ENCODE measurements at places on chromosomes 1 and 21. TPM values are rescaled to one million over a fixed set of nuclear protein-coding genes. Genes with fewer than 3 reads are reported as not detected.

- no peak for DNase-seq
Measured at GRCh38 chr1:30777060-30777903, 19.7 kb upstream of the LAPTM5 start.

GRCh38 chr1:15176898-15177665 lies 23.5 kb downstream of the TMEM51 start:
- DNase-seq, result peak; percentile 35

DNA sequence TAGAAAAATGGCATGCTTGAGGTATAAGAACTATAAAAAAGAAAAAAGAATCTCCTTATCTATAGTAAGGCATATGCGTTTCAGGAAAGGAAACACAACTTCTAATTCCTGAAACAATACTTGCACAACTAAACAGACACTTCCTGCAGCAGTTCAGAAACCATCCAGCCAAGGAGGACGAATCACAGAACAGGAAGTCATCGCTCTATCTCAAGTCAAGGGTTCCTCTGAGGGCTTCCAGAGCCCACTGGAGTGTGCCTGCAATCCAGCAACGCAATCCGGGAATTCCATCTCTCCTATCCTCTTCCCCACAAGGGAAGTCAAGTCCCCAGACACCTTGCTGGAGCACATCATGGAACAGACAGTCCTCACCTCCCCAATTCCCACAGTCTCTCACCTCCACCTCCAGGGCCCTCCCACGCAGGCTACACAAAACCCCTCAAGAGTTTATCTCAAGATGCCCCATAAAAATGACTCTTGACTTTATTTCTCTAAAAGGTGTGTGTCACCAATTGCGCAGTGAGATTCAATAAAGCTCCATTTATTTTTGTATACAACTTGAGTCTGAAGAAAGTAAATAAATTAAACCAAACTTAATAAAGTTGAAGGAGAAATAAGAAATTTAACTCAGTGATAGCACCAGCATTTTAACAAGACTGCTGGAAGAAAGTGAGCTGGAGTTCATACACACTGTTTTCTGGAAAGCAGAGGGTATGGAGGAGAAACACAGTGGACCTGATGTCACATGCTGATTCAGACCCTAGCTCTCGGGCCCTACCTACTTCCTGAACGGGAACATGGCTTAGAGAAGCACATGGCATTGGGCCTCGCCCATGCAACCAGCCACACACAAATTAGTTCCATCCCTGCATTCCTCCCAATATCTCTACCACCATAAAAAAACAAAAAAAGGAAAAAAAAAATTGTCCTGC lies 39.9 kb downstream of the SIPA1L2 start:
- no peak for DNase-seq

- DNase-seq, result no peak
Measured at GRCh38 chr1:3560251-3560871, 50.9 kb downstream of the MEGF6 start.

DNA sequence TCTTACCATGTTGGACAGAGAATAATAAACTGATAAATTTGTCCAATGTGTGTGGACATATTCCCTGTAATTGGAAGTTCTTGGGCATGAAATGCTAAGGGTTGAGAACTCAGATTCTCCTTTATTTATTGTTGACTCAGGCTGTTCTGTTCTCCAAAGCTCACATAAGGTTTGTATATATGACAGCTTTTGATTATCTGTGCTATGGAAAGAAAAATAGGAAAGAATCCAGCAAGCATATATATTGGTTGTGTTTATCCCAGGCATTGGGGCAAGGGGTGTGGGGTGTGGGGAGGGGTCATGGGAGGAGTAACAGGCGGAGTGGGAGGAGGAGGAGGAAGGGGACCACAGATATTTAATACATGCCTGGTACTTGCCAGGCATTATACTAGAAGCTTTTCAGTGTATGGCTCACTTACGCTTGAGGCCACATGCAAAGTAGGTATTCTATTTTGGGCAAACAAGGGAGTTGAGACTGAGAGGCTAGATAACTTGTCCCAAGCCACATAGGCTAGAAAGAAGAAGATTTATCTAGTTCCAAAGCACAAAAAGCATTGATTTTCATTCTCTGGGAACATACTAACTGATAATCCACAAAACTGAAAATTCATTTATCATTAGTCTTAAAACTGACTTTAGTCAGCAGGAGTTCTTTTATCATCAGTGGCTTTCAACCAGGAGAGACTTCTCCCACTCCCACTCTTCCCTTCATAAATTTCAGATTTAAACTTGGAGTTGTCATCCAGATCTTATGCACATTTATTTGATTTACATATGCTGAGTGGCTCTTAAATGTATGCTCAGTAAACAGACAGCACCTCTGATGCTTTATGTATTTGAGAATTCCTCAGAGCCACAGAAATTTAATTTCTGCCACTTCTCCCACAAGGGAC lies 27.2 kb downstream of the NGF start:
- DNase-seq, result no peak

- DNase-seq, result peak; percentile 60
Measured at GRCh38 chr1:207853372-207853757, 57.6 kb downstream of the CD34 start.

DNA sequence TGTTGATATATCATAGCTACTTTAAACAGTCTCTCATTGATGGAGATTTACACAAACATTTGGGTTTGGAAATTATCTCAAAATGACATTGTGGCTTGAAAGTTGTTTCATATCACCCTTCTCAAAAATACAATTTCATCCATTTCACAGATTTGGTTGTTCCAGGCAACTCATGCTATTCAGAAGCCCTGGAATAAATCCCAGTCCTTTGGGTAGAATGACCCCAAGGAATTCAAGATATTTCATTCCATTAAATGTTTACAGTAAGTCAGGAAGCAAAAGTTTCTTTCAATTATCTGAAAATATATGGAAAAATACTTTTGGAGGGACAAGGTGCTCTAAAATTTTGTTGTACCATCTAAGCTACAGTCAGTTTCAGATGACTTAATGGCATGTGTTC lies 27.1 kb downstream of the MPZL1 start:
- no peak for DNase-seq

DNA sequence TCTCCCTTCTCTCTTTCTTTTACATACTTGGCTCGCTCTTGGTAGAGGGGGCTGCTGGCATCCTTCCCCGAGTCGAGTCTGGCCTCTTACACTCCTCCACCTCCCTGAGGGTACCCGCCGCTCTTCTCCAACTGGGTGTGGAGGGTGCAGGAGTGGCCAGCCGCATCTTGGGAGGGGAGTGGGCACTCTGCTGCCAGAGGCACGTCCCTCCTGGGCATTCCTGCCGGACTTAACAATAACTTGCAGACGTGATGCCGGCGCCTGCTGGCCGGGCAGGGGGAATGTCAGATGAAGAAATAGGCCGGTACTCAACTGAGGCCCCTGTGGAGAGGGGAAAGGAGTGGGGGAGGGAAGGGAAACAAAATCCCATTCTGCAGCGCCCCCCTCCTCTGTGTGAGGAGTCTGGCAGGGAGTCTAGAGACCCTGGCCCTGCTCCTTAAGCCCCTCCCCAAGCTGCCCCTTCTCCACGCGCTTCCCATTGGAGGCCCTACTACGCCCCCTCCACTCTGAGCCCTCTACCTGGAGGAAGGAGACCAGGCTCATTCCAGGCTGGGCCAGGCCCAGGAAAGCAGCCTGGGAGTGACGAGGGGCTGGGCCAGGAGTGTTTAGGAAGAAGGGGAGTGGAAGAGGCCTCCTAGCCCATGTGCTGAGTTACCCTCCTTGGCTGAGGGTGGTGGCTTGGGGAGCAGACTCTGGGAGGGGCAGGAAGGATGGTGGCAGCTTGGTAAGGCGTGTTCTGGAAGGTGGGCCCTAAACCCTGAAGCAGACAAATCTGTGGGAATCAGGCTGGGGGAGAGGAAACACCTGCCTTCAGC lies 1.8 kb downstream of the ATP2B4 start:
- peak; percentile 35 for DNase-seq

GRCh38 chr1:156096640-156097391 lies 14.6 kb upstream of the MEX3A start:
- peak; percentile 95 for DNase-seq

DNA sequence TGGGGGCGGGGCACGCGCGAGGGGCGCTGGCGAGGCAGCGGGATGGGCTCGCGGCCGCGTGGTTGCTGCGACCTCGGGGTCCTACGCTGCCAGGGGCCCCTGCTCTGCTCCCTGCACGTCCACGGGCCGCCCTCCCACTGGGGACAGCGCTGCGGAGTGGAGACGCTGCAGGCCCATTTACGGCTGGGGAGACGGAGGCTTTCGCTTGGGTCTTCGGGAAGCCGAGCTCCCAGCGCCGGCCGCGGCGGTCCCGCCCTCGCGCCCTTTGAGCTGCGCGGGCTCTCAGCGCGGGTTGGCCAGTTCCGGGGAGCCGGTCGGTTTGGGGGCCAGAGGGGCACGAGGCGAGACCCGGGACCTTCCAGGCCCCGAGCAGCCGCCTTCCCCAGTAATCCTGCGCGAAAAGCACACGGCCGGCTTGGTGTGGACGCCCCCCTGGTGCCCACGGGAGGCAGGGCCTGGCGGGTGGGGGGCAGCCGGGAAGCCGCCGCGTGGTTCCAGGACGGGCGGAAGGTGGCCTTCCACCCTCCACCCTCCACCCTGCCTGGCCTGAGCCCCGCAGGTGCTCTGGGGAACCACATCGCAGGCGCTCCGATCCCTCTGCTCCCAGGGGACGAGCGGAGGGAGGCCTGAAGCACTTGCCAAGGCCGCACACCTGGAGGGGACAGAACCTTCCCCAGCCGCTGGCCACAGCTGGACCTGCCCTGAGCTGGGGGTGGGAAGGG lies 570 bp upstream of the PEX10 start:
- no peak for DNase-seq

DNA sequence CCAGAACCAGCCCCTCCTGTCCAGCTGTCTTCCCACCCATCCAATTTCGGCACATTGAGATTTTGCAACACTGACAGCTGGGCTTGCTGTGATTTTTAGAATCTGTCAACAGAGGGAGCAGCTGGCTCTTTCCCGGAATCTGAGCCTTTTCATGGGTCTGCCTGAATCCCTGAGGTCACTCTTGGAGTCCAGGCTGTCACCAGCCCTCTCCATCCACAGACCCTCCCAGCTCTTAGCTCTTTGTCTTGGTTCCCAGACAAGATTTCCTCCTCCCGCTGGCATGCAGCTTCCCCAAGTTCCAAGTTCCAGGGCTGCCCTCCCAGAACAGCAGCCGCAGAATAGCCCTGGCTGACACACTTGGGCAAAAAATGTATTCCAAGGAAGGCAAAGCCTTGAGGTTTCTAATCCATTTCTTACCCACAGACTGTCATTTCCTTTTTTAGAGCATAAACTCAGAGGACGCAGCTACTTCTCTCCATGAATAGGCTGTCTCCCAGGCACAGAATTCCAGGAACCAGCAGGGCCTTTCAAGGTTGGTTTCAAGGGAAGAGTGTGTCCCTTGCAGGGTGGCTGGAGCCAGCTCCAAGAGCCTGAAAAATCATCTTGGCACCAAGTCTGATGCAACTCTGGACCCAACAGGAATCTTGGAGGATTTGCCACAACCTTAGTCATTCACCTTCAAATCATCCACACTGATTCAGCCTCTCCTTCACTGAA lies 7.1 kb upstream of the TMEM61 start:
- peak; percentile 40 for DNase-seq

DNA sequence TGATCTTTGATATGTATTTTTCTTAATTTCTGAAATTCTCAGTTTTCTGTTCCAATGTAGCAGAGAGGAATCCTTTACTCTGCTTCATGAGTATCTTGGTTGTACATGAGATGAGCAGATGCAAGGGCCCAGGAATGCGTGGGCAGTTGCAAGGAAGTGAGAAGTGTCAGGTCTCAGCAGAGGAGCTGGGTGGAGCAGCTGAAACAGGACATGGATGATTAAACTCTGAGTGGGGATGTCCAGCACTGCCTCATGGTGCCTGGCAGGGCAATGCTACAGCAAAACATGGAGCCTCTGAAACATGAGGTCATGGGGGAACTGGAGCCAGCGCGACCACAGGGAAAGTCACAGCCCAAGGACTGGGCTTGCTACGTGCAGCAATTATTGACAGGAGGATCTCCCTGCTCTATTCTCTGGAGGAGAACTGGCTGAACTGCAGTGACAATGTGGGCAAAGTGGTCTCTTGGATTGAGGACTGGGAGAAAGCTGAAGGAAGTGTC lies 48.4 kb downstream of the COLGALT2 start:
- no peak for DNase-seq

GRCh38 chr1:50582346-50582745 lies 159.1 kb upstream of the DMRTA2 start:
- DNase-seq, result no peak

DNA sequence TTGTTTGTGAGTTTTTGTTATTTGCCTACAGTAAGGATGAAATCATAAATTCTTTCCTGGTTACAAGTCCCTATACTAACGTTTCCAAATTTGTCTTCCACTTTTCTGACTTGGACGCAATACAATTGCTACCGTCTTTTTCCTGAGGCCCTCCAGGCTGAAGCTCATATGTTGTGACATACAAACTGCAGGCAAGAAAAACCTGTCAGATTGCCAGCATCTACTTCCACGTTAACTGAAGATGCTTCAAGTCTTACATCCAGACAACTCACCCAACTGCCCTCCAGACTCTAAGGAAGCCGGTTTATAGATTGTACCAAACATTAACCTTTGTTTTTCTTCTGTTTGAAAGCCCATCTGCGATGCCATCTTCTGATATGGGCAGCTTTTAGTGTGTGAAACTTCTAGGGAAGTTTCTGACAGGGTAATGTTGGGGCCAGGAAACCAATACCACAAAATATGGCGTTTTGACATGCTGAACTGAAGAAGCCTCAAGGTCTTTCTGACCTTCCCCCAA lies 21.4 kb upstream of the RNF11 start:
- DNase-seq, result no peak

DNA sequence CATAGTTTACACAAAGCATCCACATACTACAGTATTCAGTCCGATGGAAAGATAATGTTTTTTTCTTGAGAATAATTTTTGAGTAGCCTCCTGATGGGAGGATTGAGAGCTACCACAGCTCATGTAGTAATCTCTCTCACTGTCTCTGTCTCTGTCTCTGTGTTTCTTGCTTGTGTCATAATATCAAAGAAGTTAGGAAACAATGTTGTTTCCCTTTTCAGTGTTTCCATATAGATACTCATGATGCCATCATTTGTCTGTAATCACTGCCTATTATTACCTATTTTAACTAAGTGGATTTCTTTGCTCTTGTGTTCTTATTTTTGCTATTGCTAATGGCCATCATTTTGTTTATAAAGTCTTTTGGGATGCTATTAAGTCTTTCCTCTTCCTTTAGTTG lies 367.7 kb downstream of the NEGR1 start:
- no peak for DNase-seq

Gene OR10J1
- total RNA-seq, result not detected

Gene PTPRU
- total RNA-seq, result 4.8 TPM

Gene HSD3B2
- total RNA-seq, result 27.2 TPM

Gene PLA2G2C
- 0.27 TPM for total RNA-seq

Gene OR2M5
- total RNA-seq, result not detected

Gene NPR1
- 2.3 TPM for total RNA-seq

Gene MYBPH
- not detected for total RNA-seq

Gene MYOC
- total RNA-seq, result 1.3 TPM

Gene GJA5
- total RNA-seq, result 4.8 TPM

Gene HS2ST1
- total RNA-seq, result 23.5 TPM

Gene ACTL8
- total RNA-seq, result 2.8 TPM

All from colonic mucosa (tissue), 4 donors.